ENCODE measurements at places on chromosomes 16 and 17.
A peak's percentile ranks its signal among the peaks of the same experiment; 100 is the strongest.

GRCh38 chr17:7613769-7614424, 800 bp downstream of the FXR2 start:
- DNase-seq: no peak

DNA sequence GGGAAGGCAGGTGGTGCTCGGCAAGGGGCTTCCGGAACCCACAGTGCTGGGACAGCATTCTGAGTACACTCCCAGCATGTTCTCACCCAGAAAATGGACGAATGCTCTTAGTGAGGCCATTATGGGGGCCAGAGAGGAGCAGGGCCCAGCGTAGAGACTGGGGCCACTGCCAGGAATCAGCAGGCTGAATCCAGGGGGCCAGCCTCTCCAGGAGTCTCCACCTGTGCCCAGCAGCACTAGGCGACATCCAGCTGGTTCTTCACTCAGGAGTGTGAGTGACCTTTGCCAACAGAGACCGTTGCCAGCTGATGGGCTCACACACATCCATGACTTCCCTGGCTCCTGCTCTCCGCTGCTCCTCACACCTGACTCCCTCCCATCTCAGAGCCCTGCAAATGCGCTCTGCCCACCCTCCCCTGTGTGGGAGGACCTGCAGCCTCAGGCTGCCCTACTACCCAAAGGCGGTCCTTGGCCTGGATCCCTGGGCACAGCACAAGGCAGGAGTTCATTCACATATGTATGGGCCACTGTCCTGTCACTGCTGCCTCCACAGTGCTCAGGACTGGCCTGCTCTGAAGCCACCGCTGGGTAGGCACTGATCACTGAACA, 5.1 kb downstream of the RHBDF1 start:
- no peak for DNase-seq

- no peak for DNase-seq
Observed at GRCh38 chr16:9909072-9909825, 273.0 kb downstream of the GRIN2A start.

DNA sequence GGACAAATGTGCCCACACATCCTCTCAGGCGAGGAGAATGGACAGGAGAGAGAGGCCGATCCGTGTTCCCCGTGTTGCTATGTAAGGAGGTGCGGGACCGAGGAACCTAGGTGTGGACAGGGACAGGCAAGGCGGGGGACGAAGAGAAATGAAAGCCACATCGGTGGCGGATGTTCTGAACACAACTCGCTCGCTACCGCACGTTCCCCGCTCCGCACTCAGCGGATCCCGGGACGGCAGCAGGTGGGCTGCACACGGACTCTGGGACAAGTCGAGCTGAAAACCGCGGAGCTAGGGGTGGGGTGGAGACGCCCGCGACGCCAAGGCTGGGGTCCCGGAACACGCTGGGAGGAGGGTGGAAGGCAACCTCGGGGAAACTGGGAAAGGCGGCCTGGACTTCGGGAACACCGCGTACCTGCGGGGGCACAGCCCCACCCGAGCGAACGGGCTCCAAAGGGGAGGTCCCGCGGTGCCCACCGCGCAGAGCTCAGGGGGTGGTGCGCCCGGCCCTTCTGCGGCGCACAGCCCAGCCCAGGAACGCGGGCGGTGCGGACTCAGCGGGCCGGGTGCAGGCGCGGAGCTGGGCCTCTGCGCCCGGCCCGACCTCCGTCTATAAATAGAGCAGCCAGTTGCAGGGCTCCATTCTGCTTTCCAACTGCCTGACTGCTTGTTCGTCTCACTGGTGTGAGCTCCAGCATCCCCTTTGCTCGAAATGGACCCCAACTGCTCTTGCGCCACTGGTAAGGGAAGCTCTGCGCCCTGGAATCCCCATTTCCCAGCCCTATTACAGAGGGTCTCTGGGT, at the start of gene MT1E:
Gene MT1E, plus strand, starts transcription at position 642 of the 803 bp plus-strand sequence. Its CDS starts 71 bp downstream, at position 713.
- no peak for DNase-seq

DNA sequence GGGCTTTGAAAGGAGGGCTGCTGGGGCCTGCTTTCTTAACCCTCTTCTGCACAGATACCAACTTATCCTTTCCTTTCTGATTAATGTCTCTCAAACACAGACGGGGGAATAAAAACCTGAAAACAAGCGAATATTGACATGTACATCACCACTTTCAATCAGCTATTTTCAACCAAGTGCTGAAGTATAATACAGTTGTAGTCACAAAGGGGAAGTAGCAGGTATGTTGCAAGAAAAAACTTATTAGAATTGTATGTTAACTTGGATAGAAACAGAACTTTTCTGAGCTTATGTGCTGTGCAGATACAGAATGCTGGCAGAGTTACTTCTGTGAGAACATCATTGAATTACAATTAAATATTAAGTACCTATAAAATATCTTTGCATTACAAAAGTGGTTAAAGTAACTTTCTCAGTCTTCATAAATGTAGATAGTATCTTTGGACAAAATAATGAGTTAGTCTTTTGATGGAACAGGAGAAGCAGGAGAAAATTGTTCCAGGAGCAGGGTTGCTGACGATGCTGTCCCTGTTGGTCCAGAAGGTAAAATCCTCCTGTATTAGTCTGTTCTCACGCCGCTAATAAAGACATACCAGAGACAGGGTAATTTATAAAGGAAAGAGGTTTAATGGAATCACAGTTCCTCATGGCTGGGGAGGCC, 59.5 kb downstream of the RPTOR start:
- no peak for DNase-seq

- DNase-seq: no peak
Observed at GRCh38 chr16:72836181-72836580, 211.7 kb downstream of the ZFHX3 start.

GRCh38 chr16:22357635-22357971, 16.8 kb downstream of the CDR2 start:
- DNase-seq: no peak

DNA sequence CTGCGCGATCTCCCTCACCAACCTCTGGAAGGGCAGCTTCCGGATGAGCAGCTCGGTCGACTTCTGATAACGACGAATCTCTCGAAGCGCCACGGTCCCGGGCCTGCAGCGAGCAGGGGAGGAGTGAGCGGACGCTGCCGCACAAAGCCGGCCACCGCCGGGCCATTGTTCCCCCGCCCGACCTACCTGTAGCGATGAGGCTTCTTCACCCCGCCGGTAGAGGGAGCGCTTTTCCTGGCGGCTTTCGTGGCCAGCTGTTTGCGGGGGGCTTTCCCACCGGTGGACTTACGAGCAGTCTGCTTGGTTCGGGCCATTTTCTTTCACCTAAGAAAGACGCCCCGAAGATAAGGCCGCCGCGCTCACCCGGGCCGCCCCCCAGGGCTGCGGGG, 5.8 kb upstream of the UNK start:
- no peak for DNase-seq

DNA sequence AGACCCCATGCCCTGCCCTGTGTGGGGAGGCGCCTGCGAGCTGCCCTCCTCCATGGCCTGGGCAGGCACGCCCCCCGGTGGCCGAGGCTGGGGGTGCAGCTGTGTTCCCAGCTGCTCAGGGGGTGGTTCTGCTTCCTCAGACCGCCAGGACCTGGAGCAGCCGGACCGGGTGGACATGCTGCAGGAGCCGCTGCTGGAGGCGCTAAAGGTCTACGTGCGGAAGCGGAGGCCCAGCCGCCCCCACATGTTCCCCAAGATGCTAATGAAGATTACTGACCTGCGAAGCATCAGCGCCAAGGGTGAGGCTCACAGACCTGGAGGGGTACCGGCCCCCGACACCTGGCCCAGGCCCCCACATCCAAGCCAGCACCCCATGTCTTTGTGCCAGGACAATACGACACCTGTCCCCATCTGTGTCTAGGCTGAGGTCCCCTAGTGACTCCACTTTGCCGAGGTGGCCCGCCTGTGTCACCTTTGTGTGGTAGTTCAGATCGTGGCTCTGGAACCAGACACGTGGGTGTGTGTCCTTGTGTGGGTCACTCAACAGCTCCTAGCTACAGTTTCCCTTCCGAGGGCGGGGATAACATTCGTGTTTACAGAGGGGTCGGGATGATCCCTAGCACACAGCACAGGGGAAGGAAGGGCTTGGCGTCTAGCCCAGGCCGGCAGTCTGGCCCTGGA, 9.3 kb downstream of the GJD3 start:
- DNase-seq: peak; percentile 89

GRCh38 chr17:11598274-11599221, at the start of gene DNAH9:
DNAH9 (plus strand) TSS chr17:11598470; CDS start chr17:11598499, 29 bp downstream.
- DNase-seq: no peak

DNA sequence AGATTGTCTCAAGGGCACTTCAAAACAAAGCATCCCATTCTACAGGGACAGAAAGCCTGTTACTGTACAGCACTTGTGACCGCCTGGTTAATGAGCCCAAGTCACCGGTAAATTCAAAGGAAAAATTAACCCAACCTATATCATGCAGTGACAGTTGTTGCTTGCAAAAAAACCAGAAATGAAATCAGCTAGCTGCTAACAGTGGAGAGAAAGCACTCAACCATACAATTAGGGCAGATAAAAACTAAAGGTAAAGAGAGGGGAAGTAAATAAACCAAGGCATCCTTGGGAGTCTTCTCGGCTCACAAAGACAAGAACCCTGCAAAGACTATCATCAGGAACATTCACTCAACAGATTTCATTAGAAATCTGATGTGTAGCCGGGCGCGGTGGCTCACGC, 5.9 kb downstream of the RETREG3 start:
- DNase-seq: no peak

- no peak for DNase-seq
Observed at GRCh38 chr17:76416899-76417298, 32.5 kb downstream of the SPHK1 start.

- no peak for DNase-seq
Observed at GRCh38 chr16:30557707-30557956, 542 bp downstream of the ZNF764 start.

DNA sequence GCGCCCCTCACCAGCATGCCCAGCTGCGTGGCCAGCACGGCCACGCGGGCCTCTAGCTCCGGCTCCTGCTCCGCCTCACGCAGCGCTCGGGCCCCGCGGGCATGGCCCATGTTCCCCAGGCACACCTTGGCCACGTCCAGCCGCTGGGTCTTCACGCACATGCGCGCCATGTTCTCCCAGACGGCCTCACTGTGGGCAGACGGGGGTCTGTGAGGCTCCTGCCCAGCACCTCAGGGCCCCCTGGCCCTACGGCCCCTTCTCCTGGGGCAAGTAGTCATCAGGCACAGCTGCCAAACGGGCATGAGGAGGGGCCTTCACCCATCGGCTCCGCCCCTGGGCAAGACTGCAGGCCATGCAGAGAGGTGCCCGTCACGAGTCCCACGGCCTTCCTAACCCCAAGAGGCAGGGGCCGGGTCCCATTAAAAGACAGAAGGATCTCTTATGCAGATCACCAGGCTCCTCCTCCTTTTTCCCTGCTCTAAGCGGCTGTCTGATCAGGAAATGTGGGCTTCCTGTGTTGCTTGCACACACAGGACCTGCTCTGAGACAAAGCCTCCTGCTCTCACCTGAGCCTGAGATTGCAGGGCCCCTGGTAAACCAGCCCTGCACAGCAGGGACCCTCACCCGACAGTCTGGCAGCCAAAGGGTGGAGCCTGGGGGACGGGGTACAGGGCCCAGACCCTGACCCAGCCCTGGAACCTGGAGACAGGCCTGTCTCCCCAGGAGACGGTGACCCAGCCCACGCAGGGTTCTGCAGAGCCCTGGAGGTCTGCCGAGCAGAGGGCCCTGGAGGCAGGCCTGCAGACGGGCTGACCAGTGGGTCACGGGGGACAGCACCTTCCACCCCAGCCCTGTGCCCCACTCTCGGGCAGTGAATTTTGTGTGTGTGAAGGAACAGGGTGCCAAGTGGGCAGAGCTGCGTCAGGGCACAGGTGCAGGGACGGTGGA, 6.6 kb upstream of the TMEM204 start:
- DNase-seq: no peak

GRCh38 chr17:80026359-80027042, 9.2 kb downstream of the TBC1D16 start:
- no peak for DNase-seq

DNA sequence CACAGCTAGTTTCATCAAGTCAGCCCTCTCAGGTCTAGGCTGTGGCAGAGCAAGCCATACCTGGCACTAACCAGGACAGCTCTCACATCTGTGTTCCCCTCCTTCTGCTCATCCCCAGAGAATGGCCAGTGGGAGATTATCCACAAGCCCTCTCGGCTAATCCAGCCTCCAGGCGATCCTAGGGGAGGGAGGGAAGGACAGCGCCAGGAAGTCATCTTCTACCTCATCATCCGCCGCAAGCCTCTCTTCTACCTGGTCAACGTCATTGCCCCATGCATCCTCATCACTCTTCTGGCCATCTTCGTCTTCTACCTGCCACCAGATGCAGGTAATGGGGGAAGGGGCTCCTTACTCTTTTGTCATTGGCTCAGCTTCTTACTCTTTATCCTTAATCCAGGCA, 3.6 kb downstream of the CHRNB1 start:
- no peak for DNase-seq

DNA sequence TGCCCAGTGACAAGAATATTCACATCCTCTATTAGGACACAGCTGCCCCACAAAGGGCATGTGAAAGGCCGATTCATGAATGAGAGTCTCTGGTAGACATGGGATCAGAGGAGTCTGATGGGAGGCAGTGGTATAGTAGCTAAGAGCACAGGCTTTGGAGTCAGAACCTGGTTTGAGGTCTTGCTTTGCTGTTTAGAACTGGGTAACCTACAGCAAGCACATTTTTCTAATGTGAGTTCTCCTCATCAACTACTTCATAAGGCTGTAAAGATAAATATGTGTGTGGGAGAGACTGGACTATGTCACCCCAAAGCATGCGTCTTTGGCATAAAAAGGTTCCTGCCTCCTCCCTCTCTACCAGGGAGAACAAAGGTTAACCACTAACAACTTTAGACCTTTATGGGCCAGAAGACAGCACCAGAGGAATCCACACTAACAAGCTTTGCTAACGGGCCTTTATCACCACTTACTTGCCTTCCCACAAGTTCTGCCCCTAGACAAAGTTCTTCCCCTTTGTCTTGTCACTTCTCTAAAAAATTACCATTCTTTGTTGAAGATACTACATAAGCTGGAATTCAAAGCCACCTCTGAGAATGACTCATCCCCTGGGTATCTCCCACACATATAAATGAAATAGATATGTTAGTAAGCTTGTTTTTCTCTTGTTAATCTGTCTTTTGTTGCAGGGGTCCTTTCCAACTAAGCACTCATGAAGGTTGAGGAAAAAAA, 21.1 kb downstream of the CDR2 start:
- DNase-seq: no peak

DNA sequence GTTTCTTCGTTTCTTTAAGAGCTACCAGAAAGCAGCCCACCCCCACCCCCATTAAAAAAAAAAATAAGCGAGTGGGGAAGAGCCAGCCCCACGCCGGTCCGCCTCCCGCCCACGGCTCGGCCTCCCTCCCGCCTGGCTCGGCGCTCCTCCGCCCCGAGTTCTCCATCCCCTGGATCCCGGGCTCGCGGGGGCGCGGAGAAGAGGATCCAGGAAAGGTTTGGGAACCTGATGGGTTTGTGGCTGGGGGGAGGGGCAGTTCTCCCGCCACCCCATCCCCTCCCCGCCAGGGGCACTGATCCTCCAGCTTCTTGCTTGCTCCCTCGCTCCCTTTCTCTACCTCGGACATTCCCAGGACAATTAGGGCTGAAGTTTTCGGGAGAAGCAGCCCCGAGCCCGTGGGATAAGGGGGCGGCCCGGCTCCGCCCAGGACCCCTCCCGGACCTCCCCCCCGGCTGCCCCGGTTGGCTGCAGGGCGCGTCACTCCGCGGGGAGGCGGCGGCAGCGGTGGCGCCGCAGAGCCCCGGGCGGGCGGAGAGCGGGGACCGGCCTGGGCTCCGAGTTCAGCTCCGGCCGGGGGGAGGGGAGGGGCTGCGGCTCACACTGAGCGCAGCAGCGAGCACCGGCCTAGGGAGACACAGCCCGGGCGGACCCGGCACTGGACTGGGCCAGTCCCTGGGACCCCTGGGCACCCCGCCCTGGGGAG, 1.0 kb upstream of the SALL1 start:
- no peak for DNase-seq
